Hypothalamus (tissue), 51 donors: ENCODE measurements at places on chromosomes 5 and 9.

- DNase-seq = no peak
Measured at GRCh38 chr5:41763081-41763480, 107.1 kb downstream of the OXCT1 start.

GRCh38 chr5:154972476-154973080, 31.7 kb downstream of the MRPL22 start:
- peak; percentile 32 for DNase-seq

DNA sequence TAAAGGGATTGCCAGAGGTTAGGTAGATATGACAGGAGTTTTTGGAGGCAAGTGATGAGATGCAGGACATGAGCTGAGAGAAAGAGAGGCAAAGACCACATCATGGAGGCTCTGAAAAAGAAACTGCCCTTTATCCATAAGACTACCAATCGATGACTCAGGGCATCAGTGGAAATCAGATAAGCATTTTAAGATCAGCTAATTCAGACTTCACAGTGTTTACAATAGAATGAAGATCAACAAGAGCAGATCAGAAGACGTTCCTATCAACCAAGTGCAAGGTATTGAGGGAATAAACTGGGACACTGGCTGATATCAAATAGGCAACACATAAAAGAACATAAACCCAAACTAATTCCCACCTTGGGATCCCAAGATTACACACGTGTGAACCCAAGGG, 227.2 kb downstream of the SLCO4C1 start:
- DNase-seq = no peak

- DNase-seq = no peak
Measured at GRCh38 chr5:23089286-23089685, 236.1 kb upstream of the CDH12 start.

DNA sequence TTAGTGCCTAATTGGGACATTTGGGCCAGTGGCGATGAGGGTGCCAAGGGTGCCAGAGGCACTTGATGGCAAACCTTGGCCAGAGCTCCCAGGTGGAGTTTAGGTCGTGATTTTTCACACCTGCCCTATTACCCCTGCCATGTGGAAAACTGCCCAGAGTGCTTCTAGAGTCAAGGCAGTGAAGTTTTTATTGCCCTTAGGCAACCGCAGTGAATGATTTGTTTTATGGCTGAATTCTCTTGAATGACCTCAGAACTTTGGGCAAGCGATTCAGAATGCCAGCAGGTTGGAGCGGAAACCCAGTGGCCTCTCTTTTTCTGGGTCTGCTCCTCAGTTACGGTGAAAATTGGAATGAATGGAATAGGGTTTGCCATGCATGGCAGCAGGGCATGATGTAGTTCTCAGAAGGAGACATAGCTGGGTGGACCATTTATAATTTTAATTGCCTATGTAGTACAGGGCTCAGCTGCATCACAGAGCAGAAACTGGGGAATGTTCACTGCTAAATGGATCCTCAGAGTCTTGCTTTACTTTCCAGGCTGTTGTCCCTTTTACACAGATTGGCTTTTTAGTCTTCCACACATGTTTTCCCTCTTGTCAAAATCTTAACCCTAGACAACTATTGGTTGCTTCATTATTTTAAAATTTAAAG, 820.0 kb upstream of the SEMA6A start:
- DNase-seq = no peak

DNA sequence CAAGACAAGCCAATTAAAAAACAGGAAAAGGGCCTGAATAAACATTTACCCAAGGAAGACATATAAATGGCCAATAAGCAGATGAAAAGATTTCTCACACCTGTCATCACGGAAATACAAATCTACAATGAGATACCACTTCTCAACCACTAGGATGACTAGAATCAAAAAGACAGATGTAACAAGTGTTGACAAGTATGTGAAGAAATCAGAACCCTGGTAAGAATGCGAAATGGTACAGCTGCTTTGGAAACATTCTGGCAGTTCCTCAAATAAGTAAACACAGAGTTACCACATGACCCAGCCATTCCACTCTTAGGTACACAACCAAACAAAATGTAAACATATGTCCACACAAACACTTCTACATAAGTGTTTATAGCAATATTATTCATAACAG, 32.5 kb downstream of the LEAP2 start:
- no peak for DNase-seq

- DNase-seq = no peak
Measured at GRCh38 chr5:55037046-55037771, 13.2 kb downstream of the GZMK start.

DNA sequence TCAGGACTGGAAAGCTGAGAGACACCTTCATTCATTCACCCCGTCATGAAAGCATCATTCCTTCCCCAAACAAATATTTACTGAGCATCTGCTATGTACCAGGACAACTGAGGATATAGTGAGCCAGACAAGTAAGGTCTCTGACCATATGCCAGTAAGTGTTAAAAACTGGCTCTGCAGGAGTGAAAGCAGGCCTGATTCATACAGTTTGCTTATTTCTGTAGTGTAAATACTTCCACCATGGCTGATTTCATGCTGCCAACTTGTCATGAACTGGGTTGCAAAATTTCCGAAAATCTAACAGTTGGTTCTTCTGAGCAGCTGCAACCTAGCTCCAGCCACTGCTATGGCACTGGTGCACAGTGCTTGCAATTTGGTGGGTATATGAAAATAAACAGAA, 68.1 kb downstream of the YIPF5 start:
- DNase-seq = no peak

DNA sequence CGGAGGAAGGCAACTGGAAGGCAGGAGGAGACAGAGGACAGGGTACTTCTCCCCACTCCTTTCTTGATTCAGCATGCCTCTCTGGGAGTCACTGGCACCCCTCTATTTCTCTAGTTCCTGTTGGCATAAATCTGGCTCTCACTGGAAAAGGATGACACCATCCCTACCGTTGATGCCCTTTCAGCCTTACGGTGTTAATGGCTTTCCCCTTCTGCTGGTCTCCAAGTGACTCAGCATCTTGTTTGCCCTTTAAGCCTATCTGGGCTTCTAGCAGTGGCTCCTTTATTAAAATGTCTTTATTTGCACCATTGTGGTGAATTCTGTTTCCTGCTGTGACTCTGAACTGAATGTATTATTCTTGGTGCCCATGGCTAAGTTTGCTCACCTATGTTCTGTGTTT, 227.3 kb upstream of the GLRA1 start:
- no peak for DNase-seq

GRCh38 chr9:6417186-6417585, 4.2 kb downstream of the UHRF2 start:
- DNase-seq = no peak

- DNase-seq = peak; percentile 13
Measured at GRCh38 chr5:958701-959571, 49.7 kb upstream of the NKD2 start.

DNA sequence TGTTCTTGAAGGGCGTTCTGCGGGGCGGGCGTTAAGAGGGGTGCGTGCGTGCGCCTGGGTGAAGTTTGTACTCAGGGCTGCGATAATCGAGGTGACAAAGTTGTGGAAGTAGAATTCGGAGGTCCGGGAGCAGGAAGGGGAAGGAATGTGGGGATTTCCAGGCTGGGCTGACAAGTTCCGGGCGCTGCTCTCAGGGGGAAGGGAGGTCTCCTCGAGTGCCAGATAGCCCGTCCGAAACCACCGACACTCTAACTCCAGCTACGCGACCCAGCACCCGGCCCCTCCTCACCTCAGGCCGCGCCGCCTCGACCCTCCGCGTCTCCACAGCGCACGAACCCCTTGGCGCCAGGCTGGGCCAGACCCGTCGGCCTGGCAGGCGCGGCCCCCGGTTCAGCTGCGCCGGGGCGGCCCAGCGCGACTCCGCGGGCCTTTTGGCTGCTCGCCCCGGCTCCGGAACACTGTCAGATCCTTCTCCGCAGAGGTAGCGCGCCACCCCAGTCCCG, at the start of gene IL6ST:
TSS of gene IL6ST (minus strand) at position 469 of the 503 bp plus-strand sequence. CDS start 18,685 bp downstream, outside the sequence.
- no peak for DNase-seq

GRCh38 chr9:37929441-37929895, 25.5 kb upstream of the SLC25A51 start:
- no peak for DNase-seq
